Ascending aorta (tissue), 2 donors: ENCODE measurements at places on chromosomes 2 and 18. TPM values are rescaled to one million over a fixed set of nuclear protein-coding genes. Genes with fewer than 3 reads are reported as not detected.
A peak's percentile ranks its signal among the peaks of the same experiment; 100 is the strongest.

Gene SLC4A1AP
- total RNA-seq, result 26.8 TPM

Gene ARHGAP28
- total RNA-seq, result 0.85 TPM

Gene CXCR1
- not detected for total RNA-seq

Gene MALT1
- total RNA-seq, result 14.5 TPM

Gene MC2R
- not detected for total RNA-seq

DNA sequence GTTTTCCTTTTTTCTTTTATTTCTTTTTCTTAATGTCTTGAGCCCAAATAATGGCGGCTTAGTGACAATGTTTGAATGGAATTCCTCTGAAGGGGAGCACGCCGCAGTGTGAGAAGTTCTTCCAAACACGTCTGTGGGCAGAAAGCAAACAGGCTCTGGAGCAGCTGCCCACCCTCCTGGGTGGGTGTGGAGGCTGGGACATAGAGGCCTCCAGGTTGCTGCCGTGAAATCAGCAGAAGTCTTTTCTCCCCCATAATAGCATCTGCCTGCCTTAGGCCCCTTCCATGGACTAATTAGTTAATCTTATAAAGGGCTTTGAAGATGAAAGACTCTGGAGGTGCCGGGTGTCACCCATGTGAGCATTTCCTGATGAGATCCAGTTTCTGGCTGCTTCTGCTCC is 213.9 kb downstream of the SH3RF3 start:
- no peak overlapping the region for H3K27ac ChIP-seq
- no peaks in the 10 kb centered on the region for H3K4me1 ChIP-seq
- DNase-seq, result no peak
- no peaks in the 10 kb centered on the region for H3K27me3 ChIP-seq
- H3K36me3 ChIP-seq, result no peaks in the 10 kb centered on the region

DNA sequence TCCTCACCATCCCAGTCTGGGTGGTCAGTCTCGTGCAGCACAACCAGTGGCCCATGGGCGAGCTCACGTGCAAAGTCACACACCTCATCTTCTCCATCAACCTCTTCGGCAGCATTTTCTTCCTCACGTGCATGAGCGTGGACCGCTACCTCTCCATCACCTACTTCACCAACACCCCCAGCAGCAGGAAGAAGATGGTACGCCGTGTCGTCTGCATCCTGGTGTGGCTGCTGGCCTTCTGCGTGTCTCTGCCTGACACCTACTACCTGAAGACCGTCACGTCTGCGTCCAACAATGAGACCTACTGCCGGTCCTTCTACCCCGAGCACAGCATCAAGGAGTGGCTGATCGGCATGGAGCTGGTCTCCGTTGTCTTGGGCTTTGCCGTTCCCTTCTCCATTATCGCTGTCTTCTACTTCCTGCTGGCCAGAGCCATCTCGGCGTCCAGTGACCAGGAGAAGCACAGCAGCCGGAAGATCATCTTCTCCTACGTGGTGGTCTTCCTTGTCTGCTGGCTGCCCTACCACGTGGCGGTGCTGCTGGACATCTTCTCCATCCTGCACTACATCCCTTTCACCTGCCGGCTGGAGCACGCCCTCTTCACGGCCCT is 11.2 kb downstream of the ACKR3 start:
- no peak overlapping the region for H3K27ac ChIP-seq
- peaks cover 30% of the 10 kb centered on the region for H3K36me3 ChIP-seq
- H3K4me1 ChIP-seq, result peaks cover 9% of the 10 kb centered on the region
- H3K27me3 ChIP-seq, result no peaks in the 10 kb centered on the region

DNA sequence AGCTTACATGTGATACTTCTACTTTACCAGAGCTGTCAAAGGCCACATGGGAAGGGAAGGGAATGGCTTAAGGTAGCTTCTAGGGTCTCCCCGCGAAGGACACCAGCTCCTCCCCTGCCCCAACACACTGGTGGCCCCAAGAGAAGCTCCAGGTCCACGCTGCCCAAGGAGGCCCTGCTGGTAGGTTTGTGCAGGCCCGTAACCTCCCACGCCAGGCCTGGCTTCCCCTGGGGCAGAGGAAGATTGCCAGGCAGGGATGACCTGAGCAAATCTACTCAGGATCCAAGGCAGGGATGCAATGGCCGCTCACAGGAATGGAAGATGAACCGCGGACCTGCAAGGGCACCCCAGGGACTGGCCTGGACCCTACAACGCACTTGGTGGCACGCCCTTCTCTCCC is 205.1 kb downstream of the MGAT5 start:
- no peaks in the 10 kb centered on the region for H3K4me1 ChIP-seq
- no peak overlapping the region for H3K27ac ChIP-seq
- H3K36me3 ChIP-seq, result no peaks in the 10 kb centered on the region
- DNase-seq, result peak; percentile 30
- H3K27me3 ChIP-seq, result no peaks in the 10 kb centered on the region

DNA sequence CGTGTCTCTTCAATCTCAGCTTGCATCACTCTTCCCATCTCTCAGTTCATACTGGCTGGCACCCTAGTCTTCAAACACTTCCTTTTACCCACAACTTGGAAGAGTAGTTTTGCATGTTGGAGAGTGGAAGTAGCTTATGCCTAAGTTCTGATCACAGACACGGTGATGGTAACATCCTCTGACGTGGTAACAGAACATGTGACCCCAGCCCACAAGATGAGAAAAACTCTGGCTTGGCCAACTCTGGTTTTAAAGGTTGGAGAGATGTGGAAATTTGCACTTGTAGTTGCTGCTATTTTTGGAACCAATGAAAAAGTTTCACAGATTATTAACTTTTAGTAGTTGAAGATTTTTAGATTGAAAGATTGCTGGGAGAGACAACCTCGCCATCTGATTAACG is 155.4 kb upstream of the SLC35G4 start:
- H3K36me3 ChIP-seq, result no peaks in the 10 kb centered on the region
- H3K27ac ChIP-seq, result no peak overlapping the region
- H3K4me1 ChIP-seq, result no peaks in the 10 kb centered on the region
- DNase-seq, result no peak
- H3K27me3 ChIP-seq, result no peaks in the 10 kb centered on the region

DNA sequence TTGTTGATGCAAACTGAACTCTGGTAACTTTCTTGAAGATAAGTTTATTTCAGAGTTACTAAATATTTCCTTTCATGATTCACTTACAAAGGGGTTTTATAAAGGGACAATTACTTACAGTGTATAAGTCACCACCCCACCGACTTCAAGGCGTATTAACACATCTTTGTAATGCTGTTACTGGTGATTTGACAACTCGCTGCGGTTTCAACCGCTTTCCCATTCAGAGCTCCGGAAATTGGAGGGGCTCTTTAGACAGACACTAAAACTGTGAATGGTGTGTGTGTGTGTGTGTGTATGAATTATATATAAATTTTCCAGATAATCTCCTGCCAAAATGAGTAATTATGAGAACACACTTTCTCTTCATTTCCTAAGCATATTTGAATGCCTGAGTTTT is 4.9 kb downstream of the TM4SF20 start:
- H3K27me3 ChIP-seq, result no peaks in the 10 kb centered on the region
- no peak overlapping the region for H3K4me3 ChIP-seq
- no peaks in the 10 kb centered on the region for H3K36me3 ChIP-seq
- H3K4me1 ChIP-seq, result no peaks in the 10 kb centered on the region
- DNase-seq, result no peak

DNA sequence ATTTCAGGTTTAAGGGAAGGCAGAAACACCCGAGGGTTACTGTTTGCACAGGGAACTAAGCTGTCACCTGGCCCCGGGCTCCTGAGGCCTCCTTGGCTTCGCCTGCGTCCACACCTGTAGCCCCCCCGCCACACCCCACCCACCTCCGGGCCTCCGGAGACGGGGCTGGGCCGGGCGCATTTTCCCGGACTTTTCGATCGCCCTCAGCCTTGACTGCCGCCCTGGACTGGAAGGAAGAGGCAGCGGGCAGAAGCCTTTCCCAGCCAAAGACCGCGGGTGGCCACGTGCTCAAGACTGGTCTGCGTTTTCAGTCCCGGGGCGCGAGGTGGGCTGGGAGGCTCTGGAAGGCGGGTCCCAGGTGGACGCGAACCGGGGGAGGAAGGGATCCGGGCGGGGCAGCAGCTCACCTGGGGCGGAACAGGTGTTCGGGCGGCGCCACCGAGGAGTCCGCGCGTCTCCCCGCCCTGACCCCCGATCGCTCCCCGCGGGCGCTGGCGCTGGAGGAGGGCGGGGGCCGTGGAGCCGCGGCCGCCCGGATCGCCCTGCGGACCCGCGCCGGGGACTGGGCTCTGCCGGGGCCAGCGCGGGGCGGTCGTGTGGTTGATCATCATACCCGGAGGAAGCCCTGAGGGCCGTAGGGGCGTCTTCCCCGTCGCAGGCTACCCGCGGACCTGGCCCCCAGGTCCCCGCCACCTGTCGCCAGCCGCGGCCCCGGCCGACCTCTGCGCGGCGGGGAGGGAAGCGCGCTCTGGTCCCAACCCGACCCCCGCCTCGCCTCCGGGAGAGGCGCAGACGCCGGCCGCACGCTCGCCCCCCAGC is 3.2 kb downstream of the ID2 start:
- H3K4me1 ChIP-seq, result peaks cover 7% of the 10 kb centered on the region
- peak overlapping the region; percentile 89 for H3K4me3 ChIP-seq
- H3K27ac ChIP-seq, result peak overlapping the region; percentile 88
- no peaks in the 10 kb centered on the region for H3K36me3 ChIP-seq

GRCh38 chr18:8657873-8658470 is 47.4 kb upstream of the MTCL1 start:
- no peaks in the 10 kb centered on the region for H3K4me1 ChIP-seq
- no peaks in the 10 kb centered on the region for H3K27me3 ChIP-seq
- H3K27ac ChIP-seq, result no peak overlapping the region
- no peak overlapping the region for H3K4me3 ChIP-seq
- DNase-seq, result no peak
- no peaks in the 10 kb centered on the region for H3K36me3 ChIP-seq

- no peaks in the 10 kb centered on the region for H3K27me3 ChIP-seq
- no peak overlapping the region for H3K27ac ChIP-seq
- H3K4me1 ChIP-seq, result no peaks in the 10 kb centered on the region
Observed at GRCh38 chr2:133600266-133600928, 32.1 kb upstream of the NCKAP5 start.

DNA sequence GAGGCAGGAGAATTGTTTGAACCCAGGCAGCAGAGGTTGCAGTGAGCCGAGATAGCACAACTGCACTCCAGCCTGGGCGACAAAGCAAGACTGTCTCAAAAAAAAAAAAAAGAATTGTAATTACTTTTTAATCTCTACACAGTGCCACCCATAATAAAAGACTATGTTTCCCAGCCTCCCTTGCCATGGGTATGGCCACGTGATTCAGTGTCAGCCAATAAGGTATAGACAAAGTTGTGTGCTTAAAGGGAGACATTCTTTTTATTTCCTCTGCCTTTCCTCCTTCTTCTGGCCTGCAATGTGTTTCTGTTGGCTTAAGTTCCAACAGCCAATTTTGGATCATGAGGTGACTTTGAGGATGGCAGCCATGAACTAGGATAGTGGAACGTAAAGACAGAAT is 406.9 kb downstream of the LNPK start:
- no peaks in the 10 kb centered on the region for H3K4me1 ChIP-seq
- no peak overlapping the region for H3K27ac ChIP-seq
- DNase-seq, result no peak
- H3K4me3 ChIP-seq, result no peak overlapping the region
- H3K36me3 ChIP-seq, result no peaks in the 10 kb centered on the region

DNA sequence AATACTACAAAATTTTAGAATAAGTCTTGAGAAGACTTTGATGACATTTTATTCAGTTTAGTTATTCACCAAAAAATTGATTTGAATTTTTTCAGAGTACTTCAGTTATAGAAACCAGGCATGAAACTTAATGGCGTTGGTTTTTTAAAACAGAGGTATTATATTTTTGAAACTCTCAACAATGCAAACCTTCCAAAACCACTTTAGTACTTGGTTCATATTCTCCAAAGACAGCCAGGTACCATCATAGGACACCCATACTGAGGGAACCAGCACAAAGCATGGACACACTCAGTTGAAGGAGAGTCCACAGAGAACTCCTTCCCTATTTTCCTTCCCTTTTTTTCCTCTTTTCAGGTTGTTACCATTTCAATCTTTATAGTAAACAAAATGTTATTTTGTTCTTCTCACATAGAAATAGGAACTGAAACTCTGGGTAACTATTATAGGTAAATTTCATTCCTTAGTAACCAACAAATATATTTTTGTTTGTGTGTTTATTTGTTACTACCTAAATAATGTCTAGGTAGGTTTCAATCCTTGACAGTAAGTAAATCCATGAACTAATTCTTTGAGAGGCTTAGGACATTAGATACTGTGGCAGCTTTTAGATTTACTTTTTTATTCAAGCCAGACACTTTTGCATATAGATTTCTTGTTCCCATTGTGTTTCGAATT is 95.8 kb downstream of the TMEFF2 start:
- H3K27me3 ChIP-seq, result no peaks in the 10 kb centered on the region
- DNase-seq, result no peak
- H3K4me3 ChIP-seq, result no peak overlapping the region
- no peaks in the 10 kb centered on the region for H3K36me3 ChIP-seq
- H3K27ac ChIP-seq, result no peak overlapping the region

DNA sequence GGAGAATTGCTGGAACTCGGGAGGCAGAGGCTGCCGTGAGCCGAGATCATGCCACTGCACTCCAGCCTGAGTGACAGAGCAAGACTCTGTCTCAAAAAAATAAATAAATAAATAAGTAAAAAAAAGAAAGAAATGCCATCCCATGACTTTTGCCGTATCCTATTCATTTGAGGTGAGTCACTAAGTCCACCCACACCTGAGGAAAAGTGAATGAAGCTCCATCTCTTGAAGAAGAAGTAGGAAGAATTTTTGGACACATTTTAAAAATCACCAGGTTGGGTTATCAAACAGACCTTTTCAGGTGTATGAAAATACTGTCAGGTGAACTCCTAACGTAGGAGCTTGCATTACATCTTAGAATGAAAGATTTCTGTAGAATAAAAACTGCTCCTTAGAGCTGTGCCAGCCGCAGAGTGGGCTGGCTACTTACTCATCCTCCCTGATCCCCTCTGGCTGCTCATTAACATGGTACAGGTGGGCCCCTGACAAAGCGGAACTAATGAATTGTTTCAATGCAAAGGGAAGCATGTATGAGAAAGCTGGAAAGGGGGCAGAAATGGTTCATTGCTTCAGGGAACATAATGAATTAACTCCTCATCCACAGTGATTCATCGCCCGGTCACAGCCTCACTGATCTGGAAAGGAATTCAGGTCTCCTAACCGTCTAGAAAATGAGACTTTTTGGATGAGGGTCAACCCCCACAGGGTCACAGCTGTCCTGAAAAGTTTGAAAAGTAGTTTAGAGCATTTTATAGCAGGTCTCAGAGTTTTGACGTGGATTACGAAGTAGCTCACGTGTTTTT is 191.4 kb downstream of the SPP2 start:
- H3K4me1 ChIP-seq, result no peaks in the 10 kb centered on the region
- no peaks in the 10 kb centered on the region for H3K36me3 ChIP-seq
- no peak overlapping the region for H3K27ac ChIP-seq

- peak overlapping the region; percentile 64 for H3K4me3 ChIP-seq
- H3K4me1 ChIP-seq, result peaks cover 12% of the 10 kb centered on the region
- H3K36me3 ChIP-seq, result peaks cover 35% of the 10 kb centered on the region
- peak overlapping the region; percentile 100 for H3K27ac ChIP-seq
- DNase-seq, result no peak
Observed at GRCh38 chr2:217942731-217943335, 60.0 kb downstream of the TNS1 start.
